GM04504 (cell line): ENCODE measurements at places on chromosomes 4 and X.

GRCh38 chr4:6184169-6184568, 16.2 kb downstream of the JAKMIP1 start:
- no peak for DNase-seq

- no peak for DNase-seq
These were observed 112.9 kb downstream of the SHISA3 start for GRCh38 chr4:42510225-42510624.

- peak; percentile 6 for DNase-seq
These were observed 311.8 kb downstream of the ADGRL3 start for GRCh38 chr4:61511716-61512488.

GRCh38 chr4:67549123-67549522, 3.8 kb upstream of the CENPC start:
- DNase-seq, result no peak

DNA sequence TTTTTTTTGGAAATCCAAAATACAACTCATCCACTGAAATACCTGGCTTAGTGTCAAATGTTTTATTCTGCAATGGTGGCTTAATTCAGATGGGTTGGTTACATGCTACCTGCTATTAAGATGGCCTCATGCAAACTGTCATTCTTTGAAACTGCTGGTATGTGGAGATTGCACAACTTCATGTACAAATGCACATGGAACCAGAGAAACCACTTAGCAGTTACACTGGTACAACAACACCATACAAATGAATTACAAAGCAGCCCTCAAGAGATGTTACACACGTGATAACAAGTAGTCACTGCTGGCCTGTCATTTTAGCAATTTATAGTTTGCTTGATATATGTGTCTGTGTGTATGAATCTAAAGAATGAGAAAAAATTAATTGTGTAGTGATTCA, 84.6 kb upstream of the STS start:
- no peak for DNase-seq

GRCh38 chr4:39834269-39834668, 136.3 kb downstream of the UBE2K start:
- no peak for DNase-seq
